ENCODE measurements at places on chromosomes 2 and 18.

DNA sequence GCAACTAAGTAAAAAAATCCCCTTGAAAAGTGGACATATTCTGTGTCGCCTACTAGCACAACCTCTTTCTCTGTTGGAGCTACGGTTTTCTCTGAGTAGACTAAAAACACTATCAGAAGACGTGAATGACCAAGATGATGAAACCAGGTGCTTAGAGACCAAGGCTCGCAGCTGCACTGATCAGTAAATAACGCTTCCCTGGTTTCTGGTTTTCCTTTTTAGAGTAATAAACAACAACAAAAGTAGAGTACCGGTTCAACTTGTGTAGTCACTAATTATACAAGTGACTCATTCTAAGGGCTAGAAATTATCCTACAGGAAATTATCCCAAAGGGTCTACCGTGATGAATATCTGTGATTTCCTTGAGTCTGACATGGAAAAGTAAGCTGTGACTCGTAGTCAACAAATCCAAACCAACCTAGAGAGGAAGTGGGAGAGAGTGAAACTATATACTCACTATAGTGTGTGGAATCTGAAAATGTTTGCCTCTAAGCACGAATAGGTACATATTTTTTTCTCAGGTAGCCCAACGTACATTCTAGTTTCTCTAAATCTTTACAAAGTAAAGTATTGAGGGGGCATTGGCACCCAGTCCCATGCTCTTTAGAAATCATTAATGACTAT, 17.8 kb downstream of the RASGRP3 start:
- DNase-seq, result no peak

- DNase-seq, result no peak
Observed at GRCh38 chr2:226267516-226268289, 531.9 kb downstream of the IRS1 start.

GRCh38 chr2:43139996-43140621, 86.3 kb downstream of the ZFP36L2 start:
- no peak for DNase-seq

GRCh38 chr2:40284797-40285196, 167.1 kb downstream of the SLC8A1 start:
- no peak for DNase-seq

GRCh38 chr18:48833701-48834412, 116.9 kb downstream of the SMAD7 start:
- DNase-seq, result no peak

DNA sequence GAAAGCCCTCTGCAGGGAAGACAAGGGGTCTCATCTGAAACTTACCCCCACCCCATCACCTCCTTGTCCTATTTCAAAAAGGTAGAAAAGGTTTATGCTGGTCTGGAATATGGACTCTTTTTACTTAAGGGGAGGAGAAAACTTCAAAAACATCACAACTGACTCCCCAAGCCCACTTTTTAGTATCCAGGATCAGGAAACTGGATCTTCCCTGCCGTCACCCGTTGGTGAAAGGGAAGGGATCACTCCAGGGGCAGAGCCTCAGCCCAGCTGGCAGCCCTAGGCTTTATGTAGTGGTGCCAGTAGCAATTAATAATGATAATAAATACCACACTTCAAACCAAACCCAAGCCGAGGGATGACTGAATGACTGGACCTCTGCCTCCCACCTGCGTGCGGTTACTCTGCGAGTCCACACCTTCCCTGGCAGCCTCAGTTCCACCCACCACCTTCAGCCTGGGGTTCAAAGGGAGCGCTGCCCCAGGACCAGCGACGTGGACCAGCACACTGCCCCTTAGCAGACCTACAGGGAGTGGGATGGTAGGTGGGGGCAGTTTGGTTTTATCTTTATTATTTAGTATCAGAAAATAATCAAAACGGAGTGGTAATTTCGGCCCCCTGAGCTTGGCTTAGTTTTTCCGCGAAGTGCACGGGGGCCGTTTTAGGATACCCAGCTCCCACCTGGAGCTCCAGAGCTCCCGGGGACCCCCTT, 4.9 kb upstream of the GATA6 start:
- peak; percentile 90 for DNase-seq

DNA sequence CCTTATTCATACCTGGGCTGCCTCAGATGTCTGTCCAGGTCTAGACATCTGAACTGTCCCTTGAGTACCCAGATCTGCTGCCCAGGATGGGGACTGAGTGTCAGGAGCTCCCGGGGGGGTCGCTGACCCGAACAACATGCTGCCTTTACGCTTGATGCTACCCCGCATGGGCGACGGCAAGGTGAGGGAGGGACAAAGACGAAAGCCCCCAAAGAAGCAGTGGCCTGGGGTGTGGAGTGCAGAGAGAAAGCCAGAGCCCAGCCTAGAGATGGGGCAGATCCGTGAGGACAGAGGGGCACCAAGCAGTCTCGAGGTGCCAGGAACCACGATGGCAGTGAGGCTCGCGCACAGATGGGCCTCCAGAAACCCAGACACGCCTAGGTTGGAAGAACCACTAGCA, 234.7 kb downstream of the ATAD2B start:
- no peak for DNase-seq

DNA sequence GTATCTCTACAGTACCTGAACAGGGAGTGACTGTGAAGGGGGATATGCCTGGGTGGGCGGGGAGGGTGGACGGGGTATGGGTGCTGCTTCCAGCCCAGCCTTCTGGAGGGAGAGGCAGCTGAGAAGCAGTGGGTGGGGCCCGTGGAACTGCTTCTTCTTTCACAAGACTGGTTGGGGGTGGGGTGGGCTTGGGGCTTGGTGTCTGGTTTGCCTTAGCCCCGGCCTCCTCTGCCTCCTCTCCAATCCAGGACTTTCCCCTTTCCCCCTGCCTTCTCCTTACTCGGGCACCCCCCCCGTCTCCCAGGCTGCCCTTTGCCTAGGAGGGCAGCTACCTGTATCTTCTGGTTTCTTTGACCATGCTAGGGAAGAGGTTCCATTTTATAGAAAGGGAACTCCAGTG, 233.4 kb downstream of the DYSF start:
- DNase-seq, result no peak

Measured in small intestine (tissue), 16 donors.